ENCODE measurements at places on chromosomes 13 and 19.

GRCh38 chr13:73693215-73693614, 441.0 kb downstream of the KLF12 start:
- DNase-seq: no peak

GRCh38 chr19:4728871-4729270, 5.2 kb upstream of the DPP9 start:
- no peak for DNase-seq

DNA sequence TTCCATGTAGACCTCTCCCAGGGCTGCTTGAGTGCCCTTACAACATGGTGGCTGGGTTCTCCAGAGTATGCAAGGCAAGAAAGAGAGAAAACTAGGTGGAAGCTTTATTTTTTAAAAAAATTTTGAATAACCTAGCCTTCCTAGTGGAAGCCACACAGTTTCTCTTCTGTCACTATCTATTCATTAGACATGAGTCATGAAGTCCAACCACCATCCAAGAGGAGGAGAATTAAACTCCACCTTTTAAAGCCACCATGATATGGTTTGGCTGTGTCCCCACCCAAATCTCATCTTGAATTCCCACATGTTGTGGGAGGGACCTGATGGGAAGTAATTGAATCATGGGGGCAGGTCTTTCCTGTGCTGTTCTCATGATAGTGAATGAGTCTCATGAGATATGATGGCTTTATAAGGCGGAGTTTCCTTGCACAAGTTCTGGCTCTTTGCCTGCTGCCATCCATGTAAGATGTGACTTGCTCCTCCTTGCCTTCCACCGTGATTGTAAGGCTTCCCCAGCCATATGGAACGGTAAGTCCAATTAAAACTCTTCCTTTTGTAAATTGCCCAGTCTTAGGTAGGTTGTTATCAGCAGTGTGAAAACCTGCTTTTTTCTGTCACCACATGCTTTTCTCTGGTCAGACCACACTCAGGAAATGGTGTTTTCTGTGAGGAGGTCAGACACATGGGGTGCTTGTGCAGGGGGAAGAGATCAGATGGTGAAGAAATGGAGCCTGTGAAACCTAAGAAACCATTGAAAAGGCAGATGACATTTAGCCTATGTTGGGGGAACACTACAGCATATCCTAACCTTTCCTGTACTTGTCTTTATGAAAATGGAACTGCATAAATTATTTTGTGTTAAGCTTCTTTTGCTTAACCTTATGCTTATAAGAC, 57.7 kb downstream of the ANKRD10 start:
- DNase-seq: no peak

DNA sequence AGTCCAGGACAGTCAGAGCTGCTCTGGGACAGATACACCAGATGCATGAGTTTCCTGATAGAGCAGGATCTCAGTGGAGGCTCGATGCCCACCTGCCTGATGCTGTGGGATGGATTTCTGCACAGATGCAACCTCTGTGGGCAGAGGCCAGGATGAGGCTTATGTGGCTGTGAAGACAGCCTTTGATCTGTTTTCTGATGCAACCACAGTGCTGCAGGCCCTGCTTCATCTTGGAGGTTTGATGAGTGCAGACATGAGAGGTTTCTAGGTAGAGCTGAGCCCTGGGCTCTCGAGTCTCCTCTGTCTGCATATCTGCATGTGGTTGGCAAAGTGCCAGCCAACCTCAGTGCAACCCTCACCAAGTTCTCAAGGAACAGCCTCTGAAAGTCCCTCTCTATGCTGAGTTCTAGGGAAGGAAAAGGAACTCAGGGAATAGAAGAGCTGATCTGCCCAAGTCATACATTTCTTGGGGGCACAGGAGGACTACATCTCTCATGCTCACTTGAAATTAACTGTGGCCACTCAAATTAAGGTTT, 23.1 kb upstream of the TSHZ3 start:
- DNase-seq: no peak

DNA sequence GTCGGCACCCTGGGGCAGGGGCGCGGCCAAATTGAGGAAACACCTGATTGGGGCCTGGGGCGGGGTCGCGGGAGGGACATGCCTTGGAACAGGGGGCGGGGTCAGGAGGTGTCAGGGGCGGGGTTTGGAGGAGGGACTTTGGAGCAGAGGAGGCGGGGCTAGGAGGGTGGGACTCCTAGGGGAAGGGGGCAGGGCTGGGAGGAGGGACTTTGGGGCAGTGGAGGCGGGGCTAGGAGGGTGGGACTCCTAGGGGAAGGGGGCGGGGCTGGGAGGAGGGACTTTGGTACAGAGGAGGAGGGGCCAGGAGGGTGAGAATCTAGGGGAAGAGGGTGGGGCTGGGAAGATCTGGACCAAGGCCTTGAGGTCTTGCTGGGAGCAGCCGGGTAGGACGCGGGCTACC, 21.9 kb downstream of the GRIN2D start:
- no peak for DNase-seq

DNA sequence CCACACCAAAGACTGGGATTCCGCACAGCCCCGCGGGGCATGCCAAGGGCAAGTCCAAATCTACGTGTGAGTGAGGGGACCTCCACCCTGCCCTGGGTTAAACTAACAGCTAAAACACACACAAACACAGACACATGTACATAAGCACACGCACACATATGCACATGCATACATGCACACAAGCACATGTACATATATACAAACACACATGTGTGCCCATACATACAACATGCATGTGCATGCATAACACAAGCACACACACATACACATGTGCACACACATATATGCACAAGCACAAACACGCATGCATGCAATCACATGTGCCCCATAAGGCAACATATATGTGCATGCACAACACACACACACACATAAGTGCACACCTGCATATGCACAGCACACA, 136.7 kb downstream of the SOX1 start:
- no peak for DNase-seq

DNA sequence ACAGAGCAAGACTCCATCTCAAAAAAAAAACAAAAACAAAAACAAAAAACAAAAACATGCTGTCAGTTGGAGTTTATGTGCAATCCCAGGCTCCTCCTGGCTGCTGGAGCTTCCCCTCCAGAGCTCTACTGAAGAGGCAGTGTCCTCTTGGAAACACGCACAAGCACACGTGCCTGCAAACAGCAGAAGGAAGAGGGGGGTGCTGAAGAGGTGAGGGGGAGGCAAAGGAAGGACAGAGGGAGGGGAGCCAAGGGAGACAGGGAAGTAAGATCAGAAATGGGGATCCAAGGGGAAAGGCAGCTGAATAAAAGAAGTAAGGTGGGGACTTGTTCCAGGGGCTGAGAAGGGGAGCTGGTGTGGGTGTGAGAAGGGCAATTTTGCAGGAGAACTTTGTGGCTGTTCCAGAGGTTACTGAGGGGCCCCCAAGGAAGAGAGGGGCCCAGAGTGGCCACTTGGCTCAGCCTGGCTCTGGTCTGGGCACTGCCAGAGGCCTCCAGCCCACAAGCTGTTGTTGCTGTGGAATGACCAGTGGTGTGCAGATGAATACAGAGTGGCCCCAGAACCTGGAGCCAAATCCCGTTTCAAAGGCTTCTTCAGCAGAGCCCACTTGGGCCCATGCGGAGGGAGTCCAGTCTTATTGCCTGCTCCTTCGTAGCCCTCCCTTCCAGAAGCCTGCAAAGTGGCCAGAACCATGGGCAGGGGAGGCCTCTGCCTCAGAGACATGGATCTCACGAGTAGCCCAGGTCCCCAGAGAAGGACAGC, 34.4 kb downstream of the LYL1 start:
- no peak for DNase-seq

DNA sequence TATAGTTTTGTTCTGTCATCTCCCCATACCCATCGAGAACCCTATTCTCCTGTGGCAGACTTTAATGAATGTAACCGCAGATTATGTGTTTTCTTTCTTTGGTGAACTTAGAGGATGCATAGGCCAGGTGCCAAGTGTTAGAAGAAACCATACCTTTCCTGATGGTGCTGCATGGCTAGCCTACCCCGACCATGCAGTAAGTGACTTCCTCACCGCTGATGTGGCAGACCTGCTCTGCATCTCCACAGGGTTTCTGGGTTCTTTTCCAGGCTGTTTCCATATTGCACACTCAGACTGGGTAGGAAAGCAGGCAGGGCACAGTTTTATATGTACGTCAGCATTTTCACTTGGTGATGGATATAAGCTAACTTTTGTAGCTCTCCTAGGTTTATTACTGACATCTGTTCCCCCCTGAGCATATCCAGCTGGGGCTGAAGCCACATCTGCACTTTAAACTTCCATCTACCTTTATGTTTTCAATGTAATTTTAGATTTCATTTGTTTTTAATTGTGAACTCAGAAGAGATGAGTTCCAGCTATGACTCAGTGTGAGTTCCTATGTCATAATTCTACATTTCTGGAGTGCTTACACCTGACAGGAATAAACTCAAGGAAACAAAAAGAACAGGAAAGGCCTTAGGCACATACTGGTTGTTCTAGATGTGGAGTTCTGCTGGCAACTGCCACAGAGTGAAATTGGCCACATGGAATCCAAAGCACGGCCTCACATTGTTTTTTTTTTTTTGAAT, 42.3 kb downstream of the LRCH1 start:
- DNase-seq: no peak

DNA sequence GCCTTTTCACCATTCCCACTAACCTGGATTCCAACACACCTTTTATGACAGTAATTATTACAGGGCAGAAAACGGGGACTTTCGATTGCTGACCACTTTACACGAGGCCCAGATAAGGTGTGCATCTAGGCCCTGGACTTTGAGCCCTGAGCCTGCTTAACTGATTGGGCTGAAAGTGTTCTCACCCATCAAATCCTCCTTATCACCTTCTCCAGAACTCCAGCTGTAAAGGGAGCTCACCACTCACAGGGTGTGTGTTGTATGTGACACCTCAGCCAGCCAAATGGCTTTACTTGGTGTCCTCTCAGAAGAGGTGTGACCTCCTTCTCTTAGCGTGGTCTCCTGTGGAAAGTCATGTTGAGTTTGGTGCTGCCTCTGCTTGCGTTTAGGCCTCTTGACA, 36.5 kb downstream of the SIPA1L3 start:
- DNase-seq: no peak

GRCh38 chr13:99559560-99559959, 58.3 kb downstream of the TM9SF2 start:
- DNase-seq: no peak

GRCh38 chr19:21022996-21023395, 2.5 kb downstream of the ZNF430 start:
- no peak for DNase-seq

- DNase-seq: no peak
These were observed 265.8 kb downstream of the OXGR1 start for GRCh38 chr13:96728463-96728862.

DNA sequence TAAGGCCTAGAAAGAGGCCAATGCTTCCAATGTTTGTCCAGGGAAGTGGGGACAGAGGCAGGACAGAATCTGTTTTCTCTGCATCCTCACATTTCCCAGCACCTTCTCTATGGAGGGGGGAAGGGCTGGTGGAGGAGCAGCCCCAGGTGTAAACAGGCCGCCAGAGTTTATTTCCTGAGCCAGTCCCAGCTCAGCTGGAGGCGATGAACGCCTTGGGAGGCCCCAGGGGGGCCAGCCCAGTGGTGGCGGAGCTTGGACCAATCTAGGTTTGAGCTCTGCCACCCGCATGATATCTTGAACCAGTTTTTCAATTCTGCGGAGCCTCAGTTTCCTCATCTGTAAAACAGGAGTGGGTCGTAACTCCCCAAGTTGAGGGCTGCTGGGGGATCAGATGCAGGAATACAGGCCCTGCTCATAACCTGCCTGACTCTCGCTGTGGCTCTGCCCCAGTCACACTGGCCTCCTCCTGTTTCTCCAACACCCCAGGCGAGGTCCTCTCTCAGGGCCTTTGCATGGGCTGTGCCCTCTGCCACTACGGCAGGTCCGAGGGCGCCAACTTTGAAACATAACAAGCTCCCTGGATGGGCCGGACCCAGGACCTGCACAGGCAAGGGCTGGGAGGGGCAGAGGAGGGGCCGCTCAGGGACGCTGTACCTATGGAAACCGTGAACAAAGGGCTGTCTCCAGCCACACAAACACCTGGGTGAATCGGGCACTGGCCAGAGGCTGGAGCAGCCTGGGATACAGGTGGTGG, 1.1 kb downstream of the TNFAIP8L1 start:
- DNase-seq: no peak

DNA sequence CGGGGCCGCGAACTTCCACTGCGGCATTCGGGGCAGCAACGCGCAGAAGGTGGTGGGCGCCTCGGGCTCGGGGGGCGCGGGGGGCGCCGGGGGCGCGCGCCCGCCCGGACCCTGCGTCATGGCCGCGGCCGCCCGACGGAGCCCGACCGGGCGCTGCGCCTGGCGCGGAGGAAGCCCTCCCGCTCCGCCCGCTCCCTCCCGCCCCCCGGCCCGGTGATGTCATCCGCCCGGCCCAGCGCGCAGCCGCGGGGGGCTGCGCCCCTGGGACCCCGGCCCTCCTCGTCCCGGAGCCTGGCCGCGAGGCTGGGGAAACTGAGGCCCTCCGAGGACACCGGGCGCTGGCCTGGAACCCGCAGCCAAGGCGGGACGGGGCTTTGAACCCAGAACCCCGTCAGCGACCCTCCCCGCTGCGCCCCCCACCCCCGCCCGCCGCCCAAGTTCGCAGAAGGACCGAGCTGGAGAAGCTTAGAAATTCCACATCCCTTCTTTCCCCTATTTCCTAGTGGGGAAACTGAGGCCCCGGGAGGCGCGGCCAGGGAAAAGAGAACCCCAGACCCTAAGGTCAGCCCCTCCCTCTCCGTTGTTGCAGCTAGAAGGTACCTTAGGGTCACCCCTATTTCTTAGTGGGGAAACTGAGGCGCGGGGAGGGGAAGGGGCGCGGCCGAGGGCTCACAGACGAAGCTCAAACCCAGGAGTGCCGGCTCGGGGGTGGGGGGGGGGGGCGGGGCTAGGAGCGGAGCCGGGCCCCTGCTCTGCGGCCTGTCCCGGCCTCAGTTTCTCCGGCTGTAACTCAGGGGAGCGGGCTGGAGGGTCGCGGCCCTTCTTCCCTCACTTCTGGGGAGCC, at the start of gene SHC2:
TSS of gene SHC2 (minus strand) at position 157 of the 844 bp plus-strand sequence. CDS start at position 120, 37 bp downstream.
- no peak for DNase-seq

- no peak for DNase-seq
These were observed 15.9 kb upstream of the ATF5 start for GRCh38 chr19:49912965-49913685.

- DNase-seq: no peak
These were observed 2506.4 kb downstream of the PCDH9 start for GRCh38 chr13:64723724-64724123.
